ENCODE measurements at places on chromosomes 2 and 18. TPM values are rescaled to one million over a fixed set of nuclear protein-coding genes. Genes with fewer than 3 reads are reported as not detected.

Gene CTAGE1
- 0.09 TPM for total RNA-seq

Gene KLHL14
- total RNA-seq = not detected

Gene POTEI
- total RNA-seq = 0.09 TPM

Gene MARCO
- total RNA-seq = not detected

Gene PLCL1
- total RNA-seq = 3.8 TPM

Gene RASGRP3
- 8.4 TPM for total RNA-seq

Gene GREB1L
- 1.2 TPM for total RNA-seq

Gene AFF3
- not detected for total RNA-seq

Gene NEU2
- total RNA-seq = not detected

Gene LOXL3
- total RNA-seq = 0.99 TPM

Gene SLC5A7
- total RNA-seq = not detected
